ENCODE measurements at places on chromosomes 1 and 21.

GRCh38 chr21:38531039-38531541, 32.8 kb upstream of the ERG start:
- DNase-seq, result no peak

GRCh38 chr1:44111861-44112260, 6.8 kb upstream of the KLF17 start:
- no peak for DNase-seq

GRCh38 chr1:202376247-202376646, 27.7 kb downstream of the PPP1R12B start:
- DNase-seq, result no peak

GRCh38 chr1:15212954-15213291, 34.1 kb upstream of the FHAD1 start:
- DNase-seq, result no peak

- no peak for DNase-seq
Measured at GRCh38 chr1:167109125-167109524, 15.2 kb downstream of the STYXL2 start.

DNA sequence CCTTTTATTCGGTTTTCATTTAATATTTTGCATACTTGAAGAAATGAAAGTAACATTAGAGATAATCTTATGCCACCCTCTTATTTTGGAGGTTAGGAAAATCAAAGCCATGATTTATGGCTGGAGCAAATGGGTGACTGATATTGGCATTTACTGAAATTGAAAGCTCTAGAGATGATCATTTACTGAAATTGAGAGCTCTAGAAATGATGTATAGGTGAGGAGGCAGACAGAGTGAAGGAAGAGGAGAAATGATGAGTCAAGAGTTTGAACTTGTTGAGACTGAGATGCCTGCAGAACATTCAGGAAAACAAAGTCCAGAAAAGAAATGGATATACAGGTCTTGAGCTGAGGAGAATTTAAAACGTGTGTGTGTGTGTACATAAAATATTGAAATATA, 217.6 kb downstream of the LTN1 start:
- DNase-seq, result no peak

DNA sequence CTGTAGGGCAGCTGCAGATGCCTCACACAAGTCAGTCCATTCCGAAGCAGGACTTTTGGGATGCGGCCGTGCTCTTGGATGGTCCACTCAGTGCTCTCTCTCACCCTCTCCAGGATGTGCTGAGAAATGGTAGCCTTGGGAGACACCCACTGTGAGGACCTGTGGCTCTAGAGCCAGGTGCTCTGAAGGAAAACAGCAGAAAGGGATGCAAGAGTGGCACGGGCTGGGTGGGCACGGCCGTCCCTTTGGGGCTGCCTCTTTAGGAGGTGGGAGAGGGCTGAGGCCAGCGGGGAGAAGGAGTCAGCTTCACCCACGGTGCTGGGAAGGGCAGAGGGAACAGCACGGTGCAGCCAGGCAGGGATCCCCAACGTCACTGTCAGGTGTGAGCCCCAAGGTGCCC, 106.1 kb downstream of the RIPK4 start:
- DNase-seq, result no peak

DNA sequence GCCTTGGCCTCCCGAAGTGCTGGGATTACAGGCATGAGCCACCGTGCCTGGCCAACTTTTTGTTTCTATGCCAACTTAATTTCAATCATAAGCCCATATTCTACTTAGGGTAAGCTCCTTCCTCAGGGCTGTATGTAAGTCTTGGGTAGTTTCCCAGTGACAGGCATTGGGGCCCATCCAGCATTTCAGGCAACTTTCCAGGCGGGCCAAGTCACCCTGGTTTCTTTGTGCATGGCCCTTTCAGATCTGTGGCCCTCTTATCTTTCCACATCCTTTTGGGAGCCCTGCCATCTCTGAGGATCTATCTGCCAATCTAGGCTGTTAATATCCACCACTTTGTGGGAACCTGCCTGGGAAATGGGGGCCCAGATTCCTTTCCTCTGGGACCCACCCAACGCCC, 58.7 kb downstream of the TNN start:
- DNase-seq, result no peak

- DNase-seq, result no peak
Measured at GRCh38 chr1:63774617-63775417, 1.0 kb downstream of the ROR1 start.

GRCh38 chr21:22900490-22900889, 1902.3 kb downstream of the NCAM2 start:
- DNase-seq, result no peak

DNA sequence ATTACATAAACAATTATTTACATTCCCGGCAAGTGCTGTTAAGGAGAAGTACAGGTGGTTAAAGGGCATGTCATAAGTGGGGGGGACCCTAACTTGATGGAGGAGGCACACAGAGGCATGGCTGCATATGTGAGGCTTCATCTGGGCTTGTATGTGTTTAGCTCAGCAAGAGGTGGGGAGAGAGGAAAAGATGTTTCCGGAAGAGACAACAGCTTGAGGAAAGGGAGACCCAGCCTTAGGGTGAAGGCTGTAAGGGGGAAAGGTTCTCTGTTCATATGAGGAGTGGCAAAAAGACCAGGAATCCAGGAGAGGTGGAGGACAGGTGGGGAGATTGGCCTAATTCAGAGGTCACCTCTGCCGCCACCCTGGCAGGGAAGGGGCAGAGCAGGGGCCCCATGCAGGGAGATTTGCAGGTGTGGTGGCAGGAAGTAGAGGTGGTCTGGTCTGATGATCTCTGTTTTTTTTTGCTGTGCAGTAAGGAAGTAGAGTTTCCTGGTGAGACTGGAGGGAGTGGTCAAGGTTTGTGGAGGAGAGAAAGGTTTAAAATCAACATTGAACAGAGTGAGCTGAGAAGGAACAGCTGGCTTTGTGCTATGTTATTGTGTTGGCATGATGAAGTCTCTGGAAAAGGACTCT, 9.0 kb downstream of the TRAF5 start:
- peak; percentile 41 for DNase-seq

- peak; percentile 4 for DNase-seq
Measured at GRCh38 chr1:3454811-3455618, 550 bp downstream of the ARHGEF16 start.

DNA sequence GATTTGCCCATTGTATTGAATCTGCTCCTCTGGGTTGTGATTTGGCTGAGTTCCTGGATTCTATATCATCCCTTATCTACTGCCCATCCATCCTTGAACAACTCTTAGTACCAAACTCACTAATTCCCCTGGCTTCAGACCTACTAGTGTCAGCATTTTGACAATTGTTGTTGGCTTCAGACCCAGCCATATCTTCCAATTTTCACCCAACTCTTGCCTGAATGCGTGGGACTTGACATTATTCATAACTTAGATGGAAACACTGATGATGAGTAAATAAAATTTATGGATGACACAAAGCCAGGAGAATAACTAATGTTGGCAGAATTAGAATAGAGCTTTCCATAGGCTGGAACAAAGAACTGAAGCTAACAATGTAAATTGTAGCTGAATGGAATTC, 27.3 kb upstream of the EDEM3 start:
- DNase-seq, result no peak

- DNase-seq, result no peak
Measured at GRCh38 chr1:236604905-236605806, 840 bp upstream of the HEATR1 start.

GRCh38 chr1:47330212-47330611, 3.4 kb upstream of the CMPK1 start:
- DNase-seq, result no peak

- no peak for DNase-seq
Measured at GRCh38 chr1:34276606-34277005, 99.9 kb downstream of the C1orf94 start.

DNA sequence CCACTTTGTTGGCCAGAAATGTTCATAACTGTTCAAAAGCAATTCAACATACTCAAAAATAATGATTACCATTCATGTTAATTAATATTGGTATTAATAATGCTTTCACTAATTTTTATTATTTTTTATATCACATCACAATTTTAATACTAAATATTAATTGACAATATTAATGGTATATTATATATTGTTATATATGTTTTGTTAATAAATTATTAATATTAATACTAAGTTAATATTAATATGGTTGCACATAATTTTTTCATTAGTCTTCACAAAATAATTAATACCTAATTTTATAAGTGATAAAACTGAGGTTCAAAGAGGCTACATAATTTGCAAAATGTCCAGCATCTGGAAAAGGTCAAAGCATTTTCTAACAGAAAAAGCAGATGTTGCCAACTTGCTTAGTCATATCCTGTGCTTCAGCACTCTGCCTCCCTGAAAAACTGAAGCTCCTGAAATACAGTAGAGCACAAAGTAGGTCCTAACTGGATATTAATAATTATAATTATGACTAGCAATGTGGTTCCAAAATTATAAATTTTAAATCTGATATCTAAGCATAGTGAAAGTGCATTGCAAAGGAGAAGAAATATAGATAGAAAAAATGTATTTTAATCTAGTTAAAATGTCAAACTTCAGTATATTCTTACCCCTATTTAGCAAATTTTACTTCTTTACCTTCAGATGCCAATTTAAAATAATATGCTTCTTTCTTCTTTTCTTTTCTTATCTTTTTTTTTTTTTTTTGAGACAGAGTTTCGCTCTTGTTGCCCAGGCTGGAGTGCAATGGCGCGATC, 123.2 kb upstream of the TNFSF4 start:
- DNase-seq, result no peak

GRCh38 chr21:45736690-45737484, 93.4 kb downstream of the PCBP3 start:
- no peak for DNase-seq

DNA sequence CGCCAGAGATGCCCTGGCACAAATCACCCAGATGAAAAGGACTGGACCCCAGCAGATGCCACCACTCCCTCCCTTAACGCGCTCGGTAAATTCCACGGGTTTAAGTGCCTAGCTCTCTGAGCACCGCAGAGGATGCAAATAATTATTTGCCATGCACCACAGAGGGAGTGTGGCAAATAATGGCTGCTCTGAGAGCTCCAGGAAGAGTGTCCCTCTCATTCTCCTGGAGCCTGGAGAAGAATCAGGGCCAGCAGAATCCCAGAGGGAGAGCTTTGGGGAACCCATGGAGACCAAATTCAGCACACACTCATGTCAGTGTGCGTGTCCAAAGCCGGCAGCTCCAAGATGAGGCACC, 667 bp downstream of the HHIPL2 start:
- no peak for DNase-seq

DNA sequence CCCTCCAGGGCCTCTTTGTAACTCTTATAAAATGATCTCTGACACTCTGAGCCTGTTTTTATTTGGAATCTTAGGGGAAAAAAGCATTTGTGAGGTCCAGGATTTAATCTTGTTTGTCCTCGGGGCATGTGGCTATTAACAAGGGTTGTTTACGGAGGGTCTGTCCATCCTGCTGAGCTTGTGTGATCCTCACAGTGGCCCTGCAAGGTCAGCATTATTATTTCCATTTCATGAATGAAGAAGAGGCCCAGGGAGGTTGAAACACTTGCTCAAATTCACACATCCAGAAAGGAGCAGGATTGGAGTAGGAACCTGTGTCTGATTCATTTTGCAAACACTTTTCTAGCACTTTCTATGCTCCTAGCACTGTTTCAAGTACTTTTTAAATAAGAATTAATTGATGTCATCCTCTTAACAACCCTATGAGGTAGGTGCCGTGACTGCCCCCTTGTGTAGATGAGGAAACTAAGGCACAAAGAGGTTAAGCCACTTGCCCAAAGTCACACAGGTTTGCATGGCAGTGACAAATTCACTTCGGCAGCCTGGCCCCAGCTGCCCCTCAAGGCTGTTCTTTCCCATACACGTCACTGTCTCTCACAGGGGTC, 178.9 kb downstream of the MIS18A start:
- DNase-seq, result no peak

GRCh38 chr1:76583875-76584477, 283.3 kb upstream of the ST6GALNAC5 start:
- DNase-seq, result no peak

GRCh38 chr21:18248171-18248570, 3.5 kb downstream of the CHODL start:
- no peak for DNase-seq

DNA sequence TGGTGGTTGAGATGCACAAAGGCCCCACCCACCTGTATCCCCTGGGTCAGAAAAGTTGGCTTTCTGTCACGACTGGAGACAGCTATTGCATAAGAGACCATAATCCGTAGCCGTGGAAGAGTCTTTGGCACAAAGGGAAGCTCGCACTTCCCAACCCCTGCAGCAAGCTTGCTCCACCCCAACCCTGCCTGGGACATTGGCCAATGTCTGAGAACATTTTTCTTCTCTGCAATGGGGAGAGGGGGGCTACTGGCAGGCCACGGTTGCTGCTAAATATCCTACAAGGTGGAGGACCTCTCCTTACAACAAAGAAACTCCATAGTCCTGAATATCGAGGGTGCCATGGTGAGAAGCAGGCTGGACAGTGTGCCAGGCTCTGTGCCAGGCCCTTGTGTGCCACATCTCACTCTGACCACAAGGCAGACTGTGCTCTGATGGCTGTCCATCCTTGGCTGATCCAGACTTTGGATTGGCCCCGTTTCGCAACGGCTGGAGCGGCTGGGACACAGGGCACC, 104.1 kb downstream of the CSMD2 start:
- DNase-seq, result no peak

DNA sequence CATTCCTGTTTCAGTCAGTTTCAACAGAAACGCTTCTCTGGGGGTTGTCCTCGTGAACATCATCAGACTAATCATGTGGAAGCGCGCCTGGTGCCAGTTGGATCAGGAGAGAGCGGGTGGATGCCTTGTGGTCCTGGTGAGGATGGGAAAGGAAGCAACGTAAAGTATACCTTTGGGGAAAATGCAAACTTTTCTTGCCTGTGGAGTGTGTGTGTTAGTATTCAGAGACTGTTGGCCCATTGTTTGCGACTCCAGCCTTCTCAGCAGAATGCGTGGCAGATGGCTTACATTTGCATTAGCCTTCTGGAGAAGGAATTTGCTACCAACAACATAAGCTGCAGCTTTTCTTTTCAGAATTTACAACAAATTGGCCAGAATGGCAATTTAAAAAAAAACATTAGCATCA, 173.9 kb downstream of the RWDD3 start:
- DNase-seq, result no peak

GRCh38 chr1:50091068-50091467, 17.7 kb upstream of the ELAVL4 start:
- no peak for DNase-seq

GRCh38 chr1:224898937-224899336, 30.5 kb upstream of the DNAH14 start:
- no peak for DNase-seq

DNA sequence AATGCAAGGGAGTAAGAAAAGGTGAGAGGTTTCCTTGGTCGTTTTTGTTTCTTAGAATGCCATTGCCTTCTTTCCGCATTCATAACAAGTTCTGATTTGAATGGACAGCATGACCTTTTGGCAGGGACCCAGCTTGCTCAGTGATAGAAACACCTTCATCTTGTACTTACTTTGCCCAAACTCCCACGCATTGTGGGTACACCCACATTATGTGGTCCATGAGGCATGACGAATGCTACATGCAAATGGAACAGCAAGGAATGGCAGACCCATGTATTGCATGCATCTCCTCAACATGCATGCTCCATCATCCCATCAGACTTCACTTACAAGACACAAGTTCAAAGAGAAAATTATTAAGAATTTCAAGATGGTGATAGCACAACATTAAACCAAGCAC, 102.8 kb downstream of the CDC7 start:
- no peak for DNase-seq

Data from CD4-positive, alpha-beta T cell treated with Interleukin-17A for 1 hour (primary cell).